ENCODE measurements at places on chromosomes 11 and 22.

DNA sequence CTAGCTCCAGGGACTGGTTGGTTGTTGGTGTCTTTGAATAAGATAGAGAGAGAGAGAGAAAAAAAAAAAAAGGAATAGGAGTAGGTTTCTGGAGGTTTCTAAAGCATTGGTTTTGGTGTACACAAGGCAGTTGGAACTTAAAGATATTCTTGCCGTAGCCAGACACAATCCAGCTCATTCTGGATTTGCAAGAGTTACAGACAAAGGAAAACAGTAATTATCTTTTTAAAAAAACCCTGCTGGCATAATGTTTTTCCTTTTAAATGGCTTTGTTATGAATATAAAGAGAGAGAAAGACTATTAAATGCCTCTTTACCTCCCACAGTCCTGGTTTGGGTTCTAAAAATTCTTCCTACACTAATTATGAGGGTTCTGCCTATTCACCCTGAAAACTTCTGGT is 120.4 kb upstream of the RAG2 start:
- no peaks in the 10 kb centered on the region for H3K4me1 ChIP-seq
- H3K27ac ChIP-seq, result no peak overlapping the region
- no peak for DNase-seq
- H3K4me3 ChIP-seq, result no peak overlapping the region

GRCh38 chr11:114034956-114035355 is 24.6 kb upstream of the ZBTB16 start:
- H3K27ac ChIP-seq, result no peak overlapping the region
- 0 out of 2 replicates have a peak, but pooled peaks cover 2% of the 10 kb centered on the region for H3K27me3 ChIP-seq

DNA sequence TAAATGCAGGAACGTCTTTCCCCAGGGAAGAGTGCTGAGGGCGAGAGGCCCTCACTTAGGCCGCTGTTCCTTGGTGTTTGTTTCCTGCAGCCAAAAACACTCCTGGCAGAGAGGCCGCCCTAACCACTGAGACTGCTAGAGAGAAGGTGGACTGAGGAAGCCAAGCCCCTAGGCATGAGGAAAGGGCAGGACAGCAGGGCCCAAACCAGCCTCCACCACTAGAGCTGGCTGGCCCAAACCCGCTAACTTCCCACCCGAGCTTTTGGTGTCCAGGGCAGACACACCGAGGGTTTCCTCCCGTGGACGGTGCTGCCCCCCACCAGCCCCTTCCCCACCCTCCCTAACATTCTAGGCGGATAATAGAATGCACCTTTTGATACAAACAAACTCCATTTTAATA is 6.0 kb downstream of the FGF19 start:
- H3K27ac ChIP-seq, result no peak overlapping the region
- H3K4me3 ChIP-seq, result no peak overlapping the region
- 0 out of 2 replicates have a peak, but pooled peaks cover 3% of the 10 kb centered on the region for H3K36me3 ChIP-seq
- no peaks in the 10 kb centered on the region for H3K27me3 ChIP-seq
- H3K4me1 ChIP-seq, result peaks cover 66% of the 10 kb centered on the region

- DNase-seq, result no peak
- H3K27ac ChIP-seq, result no peak overlapping the region
- no peak overlapping the region for H3K4me3 ChIP-seq
- peaks cover 10% of the 10 kb centered on the region for H3K4me1 ChIP-seq
Measured at GRCh38 chr11:128581561-128582272, 5.6 kb downstream of the ETS1 start.

- no peak for DNase-seq
- H3K4me1 ChIP-seq, result peaks cover 50% of the 10 kb centered on the region
- H3K4me3 ChIP-seq, result peak overlapping the region; percentile 42
- no peaks in the 10 kb centered on the region for H3K27me3 ChIP-seq
- peaks cover 6% of the 10 kb centered on the region for H3K36me3 ChIP-seq
- H3K27ac ChIP-seq, result no peak overlapping the region
Measured at GRCh38 chr22:48575618-48576332, 1251.9 kb downstream of the BRD1 start.

DNA sequence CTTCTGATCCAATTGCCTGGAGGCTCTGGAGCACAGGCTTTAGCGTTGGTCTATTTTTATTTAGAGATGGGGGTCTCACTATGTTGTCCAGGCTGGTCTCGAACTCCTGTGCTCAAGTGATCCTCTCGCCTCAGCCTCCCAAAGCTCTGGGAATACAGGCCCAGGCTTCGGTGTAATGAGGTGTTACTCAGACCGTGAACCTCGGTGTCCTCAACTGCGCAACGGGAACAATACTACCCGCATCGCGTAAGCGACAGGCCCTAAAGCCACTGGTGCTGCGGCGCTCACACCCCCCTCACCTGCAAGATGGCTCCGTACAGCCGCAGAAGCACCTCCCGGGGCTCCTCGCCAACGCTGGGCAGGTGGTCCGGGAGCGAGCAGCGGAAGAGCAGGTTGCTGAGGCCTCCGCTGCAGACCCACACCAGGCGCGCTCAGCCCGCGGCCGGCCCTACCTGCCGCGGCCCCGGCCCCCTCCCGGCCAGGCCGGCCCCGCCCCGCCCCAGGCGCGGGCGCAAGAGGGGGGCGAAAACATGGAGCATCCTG is 628 bp downstream of the CHKB start:
- peak overlapping the region; percentile 82 for H3K27ac ChIP-seq
- peak overlapping the region; percentile 76 for H3K4me3 ChIP-seq
- H3K36me3 ChIP-seq, result peaks cover 23% of the 10 kb centered on the region
- peak; percentile 27 for DNase-seq
- no peaks in the 10 kb centered on the region for H3K27me3 ChIP-seq
- H3K4me1 ChIP-seq, result peaks cover 10% of the 10 kb centered on the region

DNA sequence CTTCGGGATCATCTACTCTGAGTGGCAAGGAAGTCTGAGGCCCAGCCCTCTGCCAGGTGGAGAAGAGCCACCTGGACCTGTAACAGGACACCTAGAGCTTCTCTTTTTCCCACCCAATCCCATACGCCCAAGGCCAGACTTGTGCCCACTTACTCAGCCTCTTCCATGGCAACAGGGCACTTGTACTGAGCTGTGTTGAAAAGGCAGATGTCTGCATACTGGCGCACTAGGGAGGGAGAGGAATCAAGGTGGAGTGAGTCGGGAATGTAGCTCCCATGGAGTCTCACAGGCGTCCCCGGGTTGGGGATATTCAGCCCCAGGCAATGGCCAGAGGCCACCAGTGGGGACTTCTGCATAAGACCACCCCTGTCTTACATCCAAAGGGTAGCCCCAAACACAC is 36.1 kb downstream of the TPBGL start:
- no peaks in the 10 kb centered on the region for H3K36me3 ChIP-seq
- no peak overlapping the region for H3K27ac ChIP-seq

DNA sequence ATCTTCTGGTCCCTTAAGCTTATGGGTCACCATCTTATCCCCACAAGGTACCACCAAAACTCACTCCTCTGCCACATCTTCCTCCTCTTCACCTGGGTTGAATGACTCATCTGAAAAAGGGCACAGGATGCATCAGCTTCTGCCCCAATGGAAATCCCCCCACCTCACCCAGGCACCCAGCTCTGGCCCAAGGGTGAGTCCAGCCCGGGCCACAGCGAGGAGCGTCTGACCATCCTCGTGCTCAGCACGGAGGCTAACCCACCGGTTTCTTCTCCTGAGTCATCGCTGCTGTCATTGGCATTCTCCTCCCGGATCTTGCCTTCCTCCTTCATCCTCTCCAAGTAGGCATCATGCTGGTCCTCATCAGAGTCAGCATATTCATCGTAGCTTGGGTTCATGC is 5.3 kb upstream of the TNKS1BP1 start:
- peaks cover 20% of the 10 kb centered on the region for H3K4me1 ChIP-seq
- H3K27me3 ChIP-seq, result no peaks in the 10 kb centered on the region
- H3K36me3 ChIP-seq, result peaks cover 96% of the 10 kb centered on the region

DNA sequence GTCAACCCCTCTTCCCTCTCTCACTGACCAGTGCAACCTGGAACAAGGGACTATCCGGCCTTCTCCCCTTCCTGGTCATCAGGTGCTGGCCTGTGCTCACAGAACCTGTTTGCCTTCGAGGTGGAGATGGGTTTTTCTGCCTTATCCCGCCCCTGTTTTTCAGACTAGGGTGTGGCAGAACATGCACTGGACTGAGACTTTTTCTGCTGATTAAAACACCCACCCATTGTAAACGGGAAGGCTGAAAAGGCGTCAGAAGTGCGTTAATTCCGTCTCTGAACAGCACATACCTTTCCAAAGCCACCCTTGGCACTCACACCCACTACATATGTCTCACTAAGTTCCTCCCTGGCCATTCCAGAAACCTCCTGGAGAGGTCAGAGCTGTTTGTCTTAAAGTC is 4.4 kb upstream of the B3GNT6 start:
- H3K27me3 ChIP-seq, result no peaks in the 10 kb centered on the region
- H3K27ac ChIP-seq, result no peak overlapping the region
- no peaks in the 10 kb centered on the region for H3K36me3 ChIP-seq
- H3K4me3 ChIP-seq, result no peak overlapping the region

- DNase-seq, result no peak
- H3K4me1 ChIP-seq, result no peaks in the 10 kb centered on the region
- no peaks in the 10 kb centered on the region for H3K36me3 ChIP-seq
- H3K27ac ChIP-seq, result no peak overlapping the region
- H3K27me3 ChIP-seq, result 0 out of 2 replicates have a peak, but pooled peaks cover 2% of the 10 kb centered on the region
- H3K4me3 ChIP-seq, result no peak overlapping the region
Measured at GRCh38 chr11:126139111-126140091, 72.0 kb downstream of the RPUSD4 start.

DNA sequence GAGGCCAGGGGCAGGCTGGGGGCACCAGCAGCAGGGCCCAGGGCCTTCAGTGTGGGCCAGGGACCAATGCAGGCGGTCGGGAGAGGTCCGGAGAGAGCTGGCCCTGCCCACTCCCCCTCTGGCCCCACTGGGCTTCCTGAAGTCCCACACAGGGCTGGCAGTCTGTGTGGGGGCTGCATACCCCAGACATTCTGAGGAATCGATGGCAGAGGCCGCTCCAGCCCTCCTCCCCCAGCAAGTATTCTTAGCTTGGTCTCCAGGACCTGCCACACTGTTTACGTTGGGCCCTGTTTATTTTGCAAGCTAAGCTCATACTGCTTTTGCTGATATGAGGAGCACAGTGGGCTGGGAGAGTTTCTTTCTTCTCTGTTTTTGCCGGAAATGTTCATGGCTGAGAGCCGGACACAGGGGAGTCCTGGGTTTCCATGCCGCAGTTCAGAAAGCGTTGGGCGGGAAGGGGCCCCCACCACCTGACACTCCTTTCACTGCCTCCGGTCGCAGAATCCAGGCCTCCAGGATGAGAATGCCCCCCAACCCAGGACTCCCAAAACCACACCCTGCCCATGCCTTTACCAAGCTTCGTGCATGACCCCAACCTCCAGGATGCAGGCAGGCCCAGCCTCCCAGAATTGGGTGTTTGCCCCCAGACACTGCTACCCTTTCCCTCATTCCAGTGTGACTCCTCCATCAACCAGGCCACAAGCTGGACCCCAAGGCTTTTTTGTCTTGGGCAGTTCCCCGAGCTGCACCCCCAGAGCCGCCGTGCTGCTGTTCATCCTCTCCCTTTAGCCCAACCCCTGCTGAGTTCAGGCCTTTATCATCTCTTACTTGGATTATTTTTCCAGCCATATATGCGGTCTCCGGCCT is 81.8 kb upstream of the KCNQ1OT1 start:
- no peak for DNase-seq
- no peaks in the 10 kb centered on the region for H3K36me3 ChIP-seq
- no peak overlapping the region for H3K4me3 ChIP-seq
- H3K4me1 ChIP-seq, result peaks cover 17% of the 10 kb centered on the region
- H3K27me3 ChIP-seq, result peaks cover 7% of the 10 kb centered on the region

DNA sequence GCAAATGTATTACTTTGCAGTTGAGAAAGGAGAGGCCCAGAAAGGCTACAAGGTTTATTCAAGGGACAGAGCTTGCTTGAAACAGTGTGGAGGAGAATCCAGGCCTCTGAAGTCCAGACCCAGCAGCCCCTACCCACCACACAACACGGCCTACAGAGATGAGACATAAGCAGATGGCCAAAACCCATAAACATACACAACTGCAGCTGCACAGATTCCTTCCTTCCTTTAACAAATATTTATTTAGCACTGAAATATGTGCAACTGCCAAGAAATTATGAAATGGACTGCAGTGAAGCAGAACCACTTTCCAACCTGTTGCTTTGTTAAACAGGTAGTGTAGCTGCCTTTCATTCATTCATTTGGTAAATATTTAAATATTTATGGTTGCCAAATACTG is 122.3 kb downstream of the SPATA19 start:
- DNase-seq, result no peak
- H3K27me3 ChIP-seq, result no peaks in the 10 kb centered on the region
- no peaks in the 10 kb centered on the region for H3K4me1 ChIP-seq
- H3K27ac ChIP-seq, result no peak overlapping the region
- H3K4me3 ChIP-seq, result no peak overlapping the region

GRCh38 chr22:30008401-30008800 is 71.9 kb upstream of the HORMAD2 start:
- no peaks in the 10 kb centered on the region for H3K27me3 ChIP-seq
- peak overlapping the region; percentile 4 for H3K27ac ChIP-seq
- peak; percentile 32 for DNase-seq

Measured in SJSA1 (cell line).